ENCODE measurements at places on chromosomes 5 and 9. TPM values are rescaled to one million over a fixed set of nuclear protein-coding genes. Genes with fewer than 3 reads are reported as not detected.

The DNAH5 gene
- polyA plus RNA-seq, result 2.5 TPM

The MFAP3 gene
- polyA plus RNA-seq, result 52.8 TPM

The CENPK gene
- 31.4 TPM for polyA plus RNA-seq

The PSD2 gene
- polyA plus RNA-seq, result 2.2 TPM

The SPINK13 gene
- 0.37 TPM for polyA plus RNA-seq

The MARVELD2 gene
- polyA plus RNA-seq, result 27.3 TPM

DNA sequence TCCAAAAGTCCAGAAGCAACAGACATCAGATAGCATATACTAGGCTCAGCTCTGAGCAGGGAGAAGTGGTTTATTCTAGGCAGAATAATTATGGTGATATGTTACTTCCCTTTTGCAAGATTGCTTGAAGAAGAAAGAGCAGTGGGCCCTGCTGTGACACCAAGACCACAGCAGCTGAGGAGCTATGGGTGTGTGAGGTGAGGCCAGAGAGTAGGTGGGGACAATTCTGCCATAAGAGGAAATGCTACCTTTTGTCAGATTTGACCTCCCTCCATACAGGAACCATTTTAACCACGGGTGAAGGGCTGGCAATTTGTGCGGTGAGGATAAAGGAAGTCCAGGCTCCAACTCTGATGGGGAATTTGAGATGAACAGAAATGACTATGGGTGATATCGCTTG is 51.3 kb downstream of the TNFSF15 start:
- no peak for DNase-seq

DNA sequence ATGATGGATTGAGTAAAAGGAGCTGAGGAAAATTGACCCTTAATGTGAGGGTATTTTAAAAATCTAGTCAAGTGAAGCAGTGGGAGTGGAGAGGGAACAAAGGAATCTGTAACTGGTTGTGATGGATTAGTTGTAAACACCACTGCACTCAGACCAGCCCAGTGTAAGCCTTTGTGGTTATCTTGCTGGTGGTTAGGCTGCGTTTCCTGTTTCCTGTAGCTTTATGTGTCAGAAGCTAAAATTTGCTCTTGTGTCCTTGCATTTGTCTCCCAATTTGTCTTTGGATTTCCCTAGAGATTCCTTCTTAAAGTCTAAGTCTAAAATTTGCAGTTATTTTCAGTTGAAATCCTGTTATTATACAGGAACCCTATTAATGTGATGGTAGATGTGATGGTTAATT is 6.3 kb downstream of the IFNA21 start:
- no peak for DNase-seq

DNA sequence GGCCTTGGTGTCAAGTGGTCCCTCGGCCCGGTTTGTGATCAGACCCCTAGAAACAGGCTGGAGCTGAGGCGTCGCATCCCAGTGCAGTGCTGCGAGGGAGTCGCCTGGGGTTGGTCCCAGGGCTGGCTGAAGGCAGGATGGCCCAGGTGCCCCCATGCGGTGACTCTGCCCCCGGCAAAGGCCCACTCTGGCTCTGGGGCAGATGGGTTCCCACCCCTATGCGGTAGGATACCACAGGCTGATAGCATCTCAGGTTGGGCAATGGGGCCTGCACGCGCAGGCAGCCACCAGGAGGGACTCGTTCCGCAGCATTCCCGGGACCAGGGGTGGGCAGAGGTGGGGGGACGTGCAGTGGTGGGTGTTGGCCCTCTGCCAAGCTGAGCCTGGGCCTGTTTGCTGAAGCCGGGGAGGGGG is 86.0 kb downstream of the RXRA start:
- DNase-seq, result no peak

DNA sequence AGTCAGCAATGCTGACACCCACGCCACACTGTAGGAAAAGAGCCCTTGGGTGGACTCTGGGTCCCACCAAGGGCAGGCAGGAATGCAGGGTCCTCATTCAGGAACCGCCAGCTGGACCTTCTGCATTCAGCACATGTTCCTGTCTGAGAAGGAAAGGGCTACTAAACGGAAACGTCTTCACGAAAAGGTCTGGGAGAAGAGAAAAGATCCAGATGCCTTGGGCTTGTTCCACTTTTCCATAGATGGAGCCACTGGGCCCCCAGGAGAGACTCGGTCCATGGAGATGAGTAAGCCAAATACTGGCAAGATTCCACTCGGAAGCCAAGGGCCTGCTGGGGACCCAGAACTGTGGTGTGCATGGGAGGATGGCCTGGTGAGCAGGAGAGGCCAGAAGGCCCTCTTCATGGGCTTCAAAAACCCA is 38.4 kb downstream of the LHFPL2 start:
- no peak for DNase-seq

DNA sequence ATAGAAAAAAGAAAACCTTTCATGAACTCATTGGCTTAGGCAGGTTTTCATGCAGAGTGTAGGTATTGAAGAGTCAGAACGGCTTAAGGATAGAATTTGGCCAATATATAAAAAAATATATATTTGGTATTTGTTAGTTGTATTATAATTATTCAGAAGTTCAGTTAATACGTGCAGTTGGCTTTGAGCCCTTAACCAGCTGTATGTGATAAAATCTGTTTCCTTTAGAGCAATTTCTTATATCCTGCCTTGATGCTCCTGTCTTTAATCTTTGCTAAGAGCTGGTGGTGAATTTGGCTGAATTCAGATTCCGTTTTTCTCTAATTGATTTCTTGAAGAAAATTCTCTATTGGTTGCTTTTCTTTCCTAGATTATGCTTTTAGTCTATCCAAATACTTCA is 3.7 kb downstream of the ANXA1 start:
- DNase-seq, result no peak

DNA sequence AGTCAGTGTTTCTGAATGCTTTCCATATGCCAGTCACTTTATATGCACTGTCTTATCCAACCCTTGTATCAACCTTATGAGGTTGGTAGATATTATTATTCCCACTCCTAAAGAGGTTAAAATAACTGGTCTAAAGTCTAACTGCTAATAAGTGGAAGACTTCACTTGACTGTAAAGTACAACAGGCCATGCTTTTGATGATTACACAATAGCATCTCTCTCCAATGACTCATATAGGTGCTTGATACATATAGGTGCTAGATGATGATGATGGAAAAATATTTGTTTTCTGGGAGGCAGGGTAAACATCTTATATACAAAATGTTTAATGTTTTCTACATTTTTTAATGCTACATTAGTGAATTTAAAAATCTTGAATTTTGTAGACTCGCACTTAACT is 75.9 kb upstream of the NR3C1 start:
- DNase-seq, result no peak

DNA sequence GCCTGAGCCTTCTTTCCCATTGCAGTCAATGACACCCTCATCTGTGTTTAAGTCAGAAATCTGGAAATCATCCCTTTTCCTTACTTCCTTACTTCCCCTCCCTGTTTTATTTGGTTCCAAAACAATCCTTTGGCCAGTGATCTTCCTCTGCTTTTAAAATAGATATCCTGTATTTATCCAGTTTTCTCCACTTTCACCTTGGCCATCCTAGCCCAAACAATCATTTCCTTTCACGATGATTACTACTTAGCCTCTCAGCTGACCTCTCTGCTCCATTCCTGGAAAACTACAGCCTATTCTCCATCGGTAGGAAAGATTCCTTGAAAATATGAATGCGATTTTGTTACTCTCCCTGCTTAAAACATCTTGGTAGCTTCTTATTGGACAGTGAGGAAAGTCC is 565.4 kb downstream of the TLR4 start:
- DNase-seq, result no peak

DNA sequence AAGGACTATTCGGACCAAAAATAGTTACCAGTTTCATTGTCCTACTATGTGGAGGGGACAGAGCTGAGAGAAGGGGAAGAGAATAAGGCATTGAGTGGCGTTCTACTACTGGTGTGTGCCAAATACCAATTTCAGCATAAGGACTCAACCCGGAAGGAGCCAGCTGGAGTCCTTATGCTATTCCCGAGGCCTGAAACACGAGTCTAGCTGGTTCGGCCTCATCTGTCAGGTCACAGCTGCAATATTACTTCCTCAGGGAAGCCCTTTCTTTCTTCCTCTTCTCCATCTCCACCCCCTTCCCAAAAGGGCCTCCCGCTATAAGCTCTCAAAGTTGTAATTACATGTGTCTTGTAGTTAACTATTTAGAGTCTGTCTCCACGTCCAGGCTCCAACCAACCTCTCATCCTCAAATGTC is 20.5 kb upstream of the FER start:
- peak; percentile 35 for DNase-seq

GRCh38 chr5:142308358-142308757 is 16.5 kb downstream of the SPRY4 start:
- no peak for DNase-seq

DNA sequence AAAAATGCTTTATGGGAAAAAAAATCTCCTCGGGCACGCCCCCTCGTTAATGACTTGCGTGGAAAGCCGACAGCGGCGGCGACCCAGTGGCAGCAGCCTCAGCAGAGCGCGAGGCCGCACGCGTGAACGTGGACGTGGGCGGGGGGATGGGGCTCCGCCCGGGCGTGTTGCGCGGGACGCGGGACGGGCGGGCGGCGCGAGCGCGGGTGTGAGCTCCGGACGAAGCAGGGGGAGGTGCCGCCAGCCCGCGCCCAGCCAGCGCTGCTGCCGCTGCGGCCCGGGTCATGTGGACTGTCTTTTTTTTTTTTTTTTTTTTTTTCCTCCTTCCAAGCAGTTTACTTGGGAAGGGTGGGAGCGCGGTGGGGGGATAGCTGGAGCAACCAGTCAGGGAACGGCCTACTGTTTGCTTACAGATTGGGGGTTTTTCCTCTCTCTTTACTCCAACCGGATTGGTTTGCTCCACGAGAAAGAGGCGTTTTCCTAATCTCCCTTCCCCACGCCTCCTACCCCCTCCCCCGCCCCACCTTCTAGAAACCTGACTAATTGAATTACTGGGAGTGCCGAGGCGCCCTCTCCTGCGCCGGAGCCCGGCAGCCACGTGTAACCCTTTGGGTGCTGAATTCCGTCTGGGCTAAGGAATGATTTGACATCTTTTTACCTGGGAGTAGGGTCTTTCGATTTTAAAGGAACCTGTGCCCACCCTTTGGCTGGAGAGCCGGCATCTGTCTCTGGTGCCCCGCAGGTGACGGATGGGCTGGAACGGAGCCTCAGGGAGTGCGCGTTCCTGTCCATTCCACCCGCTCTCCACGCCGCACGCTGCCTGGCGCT is 1.7 kb upstream of the EFNA5 start:
- DNase-seq, result peak; percentile 85

DNA sequence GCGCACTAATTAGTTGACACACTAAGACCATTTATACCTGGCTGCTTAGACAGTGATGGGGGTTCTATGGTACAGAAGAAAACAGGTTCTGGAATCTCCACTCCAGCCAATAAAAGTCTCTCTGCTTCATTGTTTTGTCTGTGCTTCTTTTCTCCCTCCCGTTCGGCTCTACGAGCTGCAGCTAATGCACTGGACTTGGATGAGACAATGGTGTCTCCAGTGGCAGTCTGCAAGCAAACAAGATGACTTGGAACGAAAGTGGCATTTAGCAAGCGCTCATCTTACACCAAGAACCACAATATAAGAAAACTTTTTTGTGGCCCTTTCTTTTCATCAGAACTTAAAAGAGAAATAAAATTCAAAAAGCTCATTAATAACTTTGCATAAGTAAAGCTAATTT is 30.2 kb downstream of the GFM2 start:
- no peak for DNase-seq

GRCh38 chr5:65481171-65481581 is 544 bp downstream of the ADAMTS6 start:
- no peak for DNase-seq

GRCh38 chr9:93025736-93026135 is 32.8 kb upstream of the SUSD3 start:
- DNase-seq, result no peak

DNA sequence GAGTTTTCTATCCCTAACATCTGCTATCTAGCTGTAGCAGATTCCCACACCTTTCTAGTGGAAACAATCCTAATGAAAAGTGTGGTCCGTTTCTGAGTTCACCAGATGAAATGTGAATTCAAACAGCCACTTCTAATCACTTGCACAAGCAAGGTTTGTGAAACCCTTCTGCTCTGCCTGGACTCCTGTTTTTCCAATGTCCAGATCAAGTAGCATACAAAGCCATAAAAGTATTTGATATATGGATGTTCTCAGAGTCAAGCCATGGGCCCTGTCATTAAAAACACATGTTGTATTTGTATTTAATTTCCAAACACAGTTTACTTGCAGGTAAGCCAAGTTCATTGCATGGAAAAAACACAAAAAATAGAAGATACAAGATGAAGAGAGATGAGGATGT is 570.4 kb downstream of the NR2F1-AS1 start:
- DNase-seq, result no peak

GRCh38 chr5:159448841-159449407 is 118.6 kb upstream of the IL12B start:
- no peak for DNase-seq

DNA sequence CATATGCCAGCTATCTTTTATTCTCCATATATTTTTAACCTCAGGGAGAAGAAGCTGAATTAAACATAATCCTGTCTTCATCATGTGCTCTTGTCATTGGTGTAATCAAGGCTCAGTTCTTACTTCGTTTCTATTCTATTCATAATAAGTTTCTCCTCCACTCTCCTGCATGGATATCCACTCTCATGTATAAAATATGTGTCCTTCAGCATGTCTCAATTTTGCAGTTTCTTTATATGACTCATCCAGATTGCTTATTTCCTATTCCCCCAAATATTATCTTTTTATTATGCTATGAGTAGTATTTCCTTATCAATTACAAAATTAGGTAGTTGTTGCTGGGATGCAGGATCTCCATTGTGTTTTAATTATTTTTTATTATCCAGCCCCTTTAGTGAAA is 643.7 kb upstream of the ACO1 start:
- DNase-seq, result no peak

GRCh38 chr9:82761027-82761426 is 301.9 kb downstream of the RASEF start:
- no peak for DNase-seq

DNA sequence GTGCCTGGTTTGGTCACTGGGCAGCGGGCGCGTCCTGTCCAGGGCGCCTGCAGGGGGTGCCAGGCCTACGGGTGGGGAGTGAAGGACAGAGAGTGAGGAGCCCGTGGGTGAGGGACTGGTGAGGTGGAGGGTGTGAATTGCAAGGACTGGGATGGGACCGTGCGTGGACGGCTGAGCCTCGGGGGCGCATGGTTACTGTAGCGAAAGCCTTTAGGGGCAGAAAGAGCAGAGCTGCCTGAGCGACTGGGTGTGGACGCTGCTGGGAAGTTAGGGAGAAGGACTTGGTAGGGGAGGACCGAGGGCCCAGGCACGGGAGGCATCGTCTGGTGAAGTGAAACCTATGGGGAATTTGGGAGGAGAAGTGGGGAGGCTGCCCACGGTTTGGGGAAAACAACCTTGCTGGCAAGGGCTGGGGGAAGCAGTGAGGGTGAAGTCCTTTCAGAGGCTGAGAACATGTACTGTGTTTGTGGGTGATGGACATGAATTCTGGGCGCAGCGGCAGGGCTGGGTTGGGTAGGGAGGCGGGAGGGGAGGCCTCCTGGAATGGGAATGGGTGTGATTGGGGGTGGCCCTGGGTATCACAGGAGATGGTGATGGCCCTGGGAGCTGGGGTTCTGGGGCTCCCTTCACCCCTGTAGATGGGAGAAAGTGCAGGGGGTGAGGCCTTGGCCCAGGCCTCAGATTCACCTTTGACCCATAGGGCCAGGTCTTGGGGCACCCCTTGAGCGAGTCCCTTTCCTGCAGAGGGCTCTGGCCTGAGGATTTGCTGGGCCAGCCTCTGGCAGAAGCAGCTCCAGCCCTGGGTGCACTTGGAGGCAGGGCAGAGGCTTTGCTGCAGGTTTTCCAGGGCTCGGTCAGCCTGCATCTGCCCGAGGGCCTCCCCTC is 1.7 kb upstream of the TOR4A start:
- no peak for DNase-seq
